SHP77 treated with DMSO at 0.1 percent for 48 hours (cell line): ENCODE measurements at places on chromosomes 7 and 10.

DNA sequence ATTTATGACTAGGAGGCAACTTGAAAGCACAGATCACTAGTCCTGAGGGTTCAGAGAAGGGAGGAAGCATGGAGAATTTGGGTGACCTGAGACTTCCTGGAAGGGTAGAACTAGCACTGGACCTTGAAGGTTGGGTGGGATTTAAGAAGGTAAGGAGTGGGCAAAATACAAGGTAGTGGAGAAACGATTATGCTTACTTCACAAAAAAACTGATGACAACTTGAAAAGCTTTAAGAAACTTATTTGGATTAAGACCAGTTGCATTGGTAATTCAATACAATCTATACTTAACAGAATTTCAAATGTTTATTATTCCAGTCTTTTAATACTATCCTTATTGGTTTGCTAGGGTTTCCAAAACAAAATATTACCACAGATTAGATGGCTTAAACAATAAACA, 198.6 kb upstream of the MDFIC start:
- no peak for DNase-seq

DNA sequence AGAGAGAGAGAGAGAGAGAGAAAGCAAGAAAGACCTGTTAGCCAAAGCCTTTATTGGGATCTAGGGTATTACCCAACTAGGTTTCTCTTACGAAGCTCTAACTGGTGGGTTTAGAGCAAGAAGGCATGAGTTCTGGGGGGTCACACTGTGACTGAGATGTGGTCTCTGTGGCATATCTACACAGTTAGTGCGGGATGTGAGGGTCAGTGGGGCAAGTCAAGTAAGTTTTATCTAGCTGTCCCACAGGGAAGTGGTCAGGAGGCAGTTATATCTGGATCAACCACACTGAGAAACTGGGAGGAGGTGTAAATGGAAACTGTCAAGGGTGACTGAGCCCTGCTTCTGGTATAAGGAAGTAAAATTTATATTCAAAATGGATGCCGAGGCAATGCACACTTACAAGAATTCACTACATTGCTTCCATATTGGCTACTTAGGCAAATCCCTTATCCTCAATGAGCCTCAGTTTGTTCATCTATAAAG, 331.6 kb upstream of the HPS1 start:
- DNase-seq, result no peak

GRCh38 chr7:141231018-141231792, 157.3 kb downstream of the TMEM178B start:
- DNase-seq, result no peak

- no peak for DNase-seq
These were observed 6.8 kb upstream of the DOCK1 start for GRCh38 chr10:126898460-126898859.

- DNase-seq, result no peak
These were observed 93.2 kb downstream of the ZRANB1 start for GRCh38 chr10:125035136-125035535.

GRCh38 chr7:2036786-2037185, 196.0 kb downstream of the MAD1L1 start:
- DNase-seq, result no peak

DNA sequence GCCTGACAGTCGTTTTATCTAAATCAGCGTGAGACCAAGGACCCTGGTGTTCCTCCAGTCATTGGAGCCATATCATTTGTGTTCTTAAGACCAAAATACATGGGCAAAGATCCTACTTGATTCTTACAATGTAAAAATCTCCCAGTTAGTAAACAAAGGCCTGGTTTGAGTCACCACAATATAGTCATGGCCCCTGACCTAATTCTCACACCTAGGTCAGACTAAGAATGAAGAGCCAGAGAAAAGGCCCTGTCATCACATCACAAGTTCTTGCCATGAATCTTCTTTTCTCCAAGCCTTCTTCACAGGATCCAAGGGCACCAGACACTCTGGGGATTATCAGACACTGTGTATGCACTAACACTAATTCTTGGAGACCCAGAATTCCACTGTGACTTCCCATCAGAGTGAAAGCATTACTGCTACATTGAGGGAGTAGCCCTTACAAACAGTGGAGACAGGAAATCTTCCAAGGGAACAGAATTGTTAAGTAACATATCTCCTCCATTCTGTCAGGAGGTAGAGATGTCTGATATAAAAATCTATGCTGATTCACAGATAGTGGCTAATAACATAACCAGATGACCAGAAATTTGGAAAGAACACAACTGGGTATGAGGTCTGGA, 7.6 kb upstream of the ERVW-1 start:
- DNase-seq, result no peak

GRCh38 chr7:101677797-101678479, 48.8 kb upstream of the MYL10 start:
- no peak for DNase-seq

DNA sequence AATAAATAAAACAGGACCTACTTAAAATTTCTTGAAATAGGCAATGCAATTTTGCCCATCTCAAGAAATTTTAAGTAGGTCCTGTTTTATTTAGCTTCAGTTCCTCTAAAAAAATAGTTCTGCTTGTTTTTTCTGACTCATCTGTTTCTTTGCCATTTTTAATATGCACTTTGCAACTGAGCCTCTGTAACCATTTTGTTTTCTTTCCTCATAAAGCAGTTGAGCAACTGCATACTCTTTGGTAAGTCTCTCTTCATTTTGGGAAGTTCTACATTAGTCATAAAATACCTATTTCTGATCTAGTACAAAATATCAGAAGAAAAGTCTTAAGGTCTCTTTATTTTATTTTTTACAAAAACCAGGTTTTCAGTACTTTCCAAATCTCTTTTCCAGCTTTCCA, 18.0 kb downstream of the TAS2R40 start:
- no peak for DNase-seq

DNA sequence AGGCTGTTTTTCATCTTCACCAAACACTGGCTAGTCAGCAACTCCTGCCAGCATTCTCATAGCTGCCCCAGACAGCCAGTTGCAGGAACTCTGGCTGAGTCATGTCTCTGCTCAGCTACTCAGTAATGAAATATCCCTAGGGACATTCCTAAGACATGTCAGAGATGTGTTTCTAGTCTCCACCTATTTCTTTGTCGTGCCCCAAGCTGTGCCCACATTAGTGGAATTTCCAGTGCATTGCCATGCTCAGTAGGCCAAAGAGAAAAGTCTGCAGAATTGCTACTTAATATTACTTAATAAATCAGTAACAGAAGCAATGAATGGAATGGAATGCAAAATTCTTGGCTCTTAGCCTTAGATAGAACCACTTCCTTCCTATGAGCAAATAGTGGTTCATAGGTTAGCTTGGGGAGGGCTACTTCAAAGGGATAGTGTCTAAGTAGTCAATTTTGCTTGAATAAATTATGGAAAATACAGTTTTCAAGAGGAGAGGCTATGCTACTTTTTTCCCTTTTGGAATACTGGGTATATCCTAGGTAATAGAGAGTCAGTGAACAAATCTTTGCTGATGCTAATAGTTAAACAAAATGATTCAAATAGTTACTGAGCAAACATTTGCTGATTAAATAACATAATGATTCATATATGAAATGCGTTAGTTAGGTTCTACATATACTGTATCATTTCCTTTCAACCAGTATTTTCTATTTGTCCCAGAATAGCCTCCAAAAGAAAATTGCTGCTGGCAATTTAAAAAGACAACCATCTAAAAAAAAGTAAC, 23.6 kb upstream of the SEMA3C start:
- DNase-seq, result no peak

- DNase-seq, result no peak
These were observed 97.2 kb upstream of the CDK1 start for GRCh38 chr10:60681103-60681502.

- no peak for DNase-seq
These were observed 397.8 kb downstream of the EXOC4 start for GRCh38 chr7:133650487-133651300.

- no peak for DNase-seq
These were observed 59.2 kb upstream of the OIT3 start for GRCh38 chr10:72834183-72834825.

DNA sequence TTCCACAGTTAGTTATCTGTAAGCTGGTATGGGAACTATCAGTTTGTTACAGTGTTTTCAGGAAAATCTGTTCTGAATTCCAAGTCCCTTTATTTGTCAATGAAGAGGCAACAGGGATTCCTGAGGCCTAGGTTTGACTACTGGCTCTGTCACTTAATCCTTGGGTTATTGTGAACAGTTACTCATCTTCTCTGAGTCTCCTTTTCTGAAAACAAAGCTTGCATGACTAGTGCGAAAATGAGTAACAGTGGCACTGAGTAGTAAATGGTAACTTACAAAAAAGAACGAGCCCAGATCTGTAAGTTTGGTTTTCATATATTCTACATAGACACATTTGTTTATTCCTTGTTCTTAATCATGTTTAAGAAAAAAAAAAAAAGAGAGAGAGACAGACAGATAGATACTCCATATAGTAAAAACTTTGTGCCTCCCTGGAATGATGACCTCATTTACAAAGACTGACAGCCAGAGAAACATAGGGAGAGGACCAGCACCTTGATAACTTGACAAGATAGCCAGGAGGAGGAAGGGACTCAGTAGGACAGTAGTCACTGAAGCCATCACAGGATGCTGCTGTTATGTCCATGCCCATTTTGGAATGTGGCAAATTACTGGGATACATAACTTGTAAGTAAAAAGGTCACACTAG, 1.9 kb downstream of the MRPS33 start:
- no peak for DNase-seq

DNA sequence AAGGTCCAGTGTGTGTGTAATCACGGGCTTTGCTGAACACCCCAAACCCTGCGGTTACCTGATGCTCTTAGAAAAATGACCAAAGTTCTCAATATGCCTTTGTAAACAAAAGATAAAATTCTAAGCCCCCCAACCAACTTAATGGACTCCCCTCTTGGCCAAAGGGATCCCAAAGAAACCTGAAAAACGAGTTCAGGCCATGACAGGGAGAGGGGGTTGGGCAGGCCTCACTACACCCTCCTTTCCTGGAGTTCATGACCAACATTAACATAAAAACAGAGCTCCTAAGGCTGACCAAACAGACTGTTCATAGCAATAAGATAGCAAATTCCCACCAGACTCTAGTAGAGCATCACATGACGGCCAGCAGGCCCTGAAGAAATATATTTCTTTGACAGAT, 3.0 kb upstream of the VIPR2 start:
- no peak for DNase-seq

GRCh38 chr10:126288547-126289493, 99.5 kb downstream of the ADAM12 start:
- no peak for DNase-seq
